Activated CD4-positive, alpha-beta T cell treated with anti-CD3 and anti-CD28 coated beads for 48 hours (primary cell): ENCODE measurements at places on chromosomes 7 and 10.

DNA sequence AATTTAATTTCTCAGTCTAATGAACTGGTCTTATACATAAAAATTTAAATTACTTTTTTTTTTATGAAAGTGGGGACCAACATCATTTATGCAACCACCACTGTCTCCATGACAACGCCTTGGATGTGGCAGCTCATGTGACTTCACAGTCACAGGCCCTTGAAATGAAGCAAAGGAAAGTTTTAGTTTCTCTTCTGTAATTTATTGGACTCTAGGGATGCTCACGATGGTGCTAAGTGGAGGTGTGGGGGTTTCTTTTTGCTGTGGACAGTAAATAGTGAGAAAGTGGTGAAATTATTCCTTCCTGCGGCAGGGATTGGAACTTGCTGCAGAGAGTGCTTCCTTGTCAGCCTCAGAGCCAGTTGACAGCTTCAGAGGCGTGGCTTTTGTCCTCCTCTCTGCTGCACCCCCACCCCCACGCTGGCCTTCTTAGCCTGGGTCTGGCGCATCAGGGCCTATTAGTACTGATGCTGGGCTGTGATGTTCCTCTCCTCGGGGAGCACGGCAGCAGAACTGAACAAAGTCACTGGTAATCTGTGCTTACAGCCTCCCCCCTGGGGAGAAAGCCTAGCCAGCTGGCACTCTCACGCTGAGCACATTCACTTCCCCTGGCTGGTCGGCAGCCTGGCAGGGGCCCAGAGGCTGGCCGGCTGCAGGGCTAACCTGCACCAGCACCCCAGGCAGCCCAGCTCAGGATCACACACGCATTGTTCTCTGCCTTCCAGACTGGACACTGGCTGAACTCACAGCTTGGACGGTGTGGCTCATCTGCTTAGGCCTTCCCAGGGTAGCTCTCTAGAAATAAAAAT is 517.5 kb upstream of the GALNT17 start:
- no peak for DNase-seq

DNA sequence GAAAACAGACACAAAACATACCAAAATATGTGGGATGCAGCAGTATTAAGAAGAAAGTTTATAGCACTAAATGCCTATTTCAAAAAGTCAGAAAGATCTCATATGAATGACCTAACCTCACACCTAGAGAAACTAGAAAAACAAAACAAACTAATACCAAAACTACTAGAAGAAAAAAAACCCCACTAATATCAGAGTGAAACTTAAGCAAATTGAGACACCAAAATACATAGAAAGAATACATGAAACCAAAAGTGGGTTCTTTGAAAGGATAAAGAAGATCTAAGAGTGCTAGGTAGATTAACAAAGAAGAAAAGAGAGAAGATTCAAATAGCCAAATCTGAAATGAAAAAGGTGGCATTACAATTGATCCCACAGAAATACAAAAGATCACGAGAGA is 494.1 kb downstream of the SH2D4B start:
- DNase-seq = no peak

GRCh38 chr10:45442662-45443061 is 68.6 kb downstream of the ALOX5 start:
- no peak for DNase-seq

DNA sequence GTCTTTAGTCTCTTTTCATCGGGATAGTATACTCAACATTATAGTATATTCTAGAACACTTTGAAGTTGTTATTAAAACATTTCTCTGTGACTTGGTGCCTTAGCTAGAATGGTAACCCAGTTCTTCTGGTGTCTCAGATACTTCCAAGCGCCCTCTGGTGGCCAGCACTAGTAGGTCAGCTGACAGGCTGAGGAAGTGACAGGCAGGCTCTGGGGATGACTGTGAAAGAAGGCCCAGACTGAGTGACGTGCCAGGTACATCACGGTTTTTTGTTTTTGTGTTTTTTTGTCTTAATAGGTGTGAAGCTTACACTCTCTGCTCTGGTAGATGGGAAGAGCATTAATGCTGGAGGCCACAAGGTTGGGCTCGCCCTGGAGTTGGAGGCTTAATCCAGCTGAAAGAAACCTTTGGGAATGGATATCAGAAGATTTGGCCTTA is 5.1 kb downstream of the COMTD1 start:
- DNase-seq = peak; percentile 96

- no peak for DNase-seq
Measured at GRCh38 chr7:16587790-16588189, 57.8 kb downstream of the ANKMY2 start.

GRCh38 chr7:139682136-139683013 is 95.4 kb downstream of the HIPK2 start:
- DNase-seq = peak; percentile 76

DNA sequence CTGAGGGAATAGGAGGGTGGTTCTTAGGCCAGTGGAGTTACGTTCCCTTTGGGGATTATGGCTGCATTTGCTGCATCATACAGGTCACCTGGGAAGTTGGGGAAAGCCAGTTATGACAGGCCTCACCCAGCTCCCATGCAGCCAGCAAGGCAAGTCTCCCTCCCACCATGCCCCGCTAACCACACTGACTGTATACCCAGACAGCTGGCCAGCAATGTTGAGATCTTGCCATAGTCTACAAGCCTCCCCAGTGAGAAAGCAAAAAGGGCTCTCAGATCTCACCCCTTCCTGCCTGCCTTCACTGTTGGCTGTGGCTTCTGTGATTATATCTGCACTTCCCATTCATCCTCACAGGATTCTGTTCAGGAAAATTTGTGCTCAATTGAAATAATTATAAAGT is 133.3 kb upstream of the HGF start:
- DNase-seq = no peak
